ENCODE measurements at places on chromosomes 5 and 9.

DNA sequence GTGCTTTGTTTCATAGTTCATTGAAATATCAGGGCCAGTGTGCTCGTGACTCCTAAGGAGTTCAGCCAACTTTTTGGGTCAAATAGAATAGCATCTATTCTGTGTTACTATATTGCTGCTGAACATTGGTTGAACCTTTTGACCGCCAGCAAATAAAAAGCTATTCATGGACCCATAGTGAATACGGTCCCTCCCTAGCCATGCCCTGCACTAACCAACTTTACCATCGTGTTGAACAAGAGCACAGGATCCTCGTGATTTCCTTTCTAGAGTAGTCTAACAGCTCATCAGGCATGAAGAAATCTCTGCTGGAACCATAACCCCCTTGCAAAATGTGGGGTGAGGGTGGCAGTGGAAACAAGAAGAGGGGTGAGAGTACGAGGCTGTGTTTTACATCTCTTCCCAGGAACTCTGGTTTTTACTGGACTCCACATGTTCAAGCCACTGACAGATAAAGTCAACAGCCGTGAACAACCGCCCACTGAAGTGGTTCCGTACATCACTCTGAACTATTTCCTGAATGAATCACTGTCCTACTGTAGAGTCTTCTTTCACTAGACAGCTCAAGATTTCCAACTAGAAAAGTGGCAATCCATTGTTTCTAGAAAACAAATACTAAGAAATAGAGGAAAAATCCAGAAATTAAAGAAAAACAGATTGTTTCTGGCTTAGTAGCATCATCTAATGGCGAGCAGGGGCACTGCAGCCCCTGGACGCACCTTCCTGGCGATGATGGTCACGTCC, 70.1 kb upstream of the SPATA31E1 start:
- no peak for DNase-seq

DNA sequence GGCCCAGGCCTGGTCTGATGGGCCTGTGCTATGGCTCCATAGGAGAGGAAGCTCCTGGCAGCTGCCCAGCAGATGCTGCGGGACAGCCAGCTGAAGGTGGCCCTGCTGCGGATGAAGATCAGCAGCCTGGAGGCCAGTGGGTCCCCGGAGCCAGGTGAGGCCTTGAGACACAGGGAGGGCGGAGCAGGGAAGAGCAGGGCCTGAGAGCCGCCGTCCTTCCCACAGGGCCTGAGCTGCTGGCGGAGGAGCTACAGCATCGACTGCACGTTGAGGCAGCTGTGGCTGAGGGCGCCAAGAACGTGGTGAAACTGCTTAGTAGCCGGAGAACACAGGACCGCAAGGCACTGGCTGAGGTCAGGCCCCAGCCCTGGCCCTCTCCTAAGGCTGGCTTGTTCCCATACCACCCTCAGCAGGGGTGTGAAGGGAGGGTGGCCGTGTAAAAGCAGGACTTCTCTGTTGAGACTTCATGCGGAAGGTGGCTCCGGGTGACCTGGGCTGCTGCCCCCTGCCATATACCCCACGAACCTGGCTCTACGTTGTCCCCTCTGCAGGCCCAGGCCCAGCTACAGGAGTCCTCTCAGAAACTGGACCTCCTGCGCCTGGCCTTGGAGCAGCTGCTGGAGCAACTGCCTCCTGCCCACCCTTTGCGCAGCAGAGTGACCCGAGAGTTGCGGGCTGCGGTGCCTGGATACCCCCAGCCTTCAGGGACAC, 4.5 kb downstream of the PKN3 start:
- DNase-seq = no peak

- no peak for DNase-seq
Observed at GRCh38 chr9:83130541-83130940, 67.6 kb upstream of the RASEF start.

DNA sequence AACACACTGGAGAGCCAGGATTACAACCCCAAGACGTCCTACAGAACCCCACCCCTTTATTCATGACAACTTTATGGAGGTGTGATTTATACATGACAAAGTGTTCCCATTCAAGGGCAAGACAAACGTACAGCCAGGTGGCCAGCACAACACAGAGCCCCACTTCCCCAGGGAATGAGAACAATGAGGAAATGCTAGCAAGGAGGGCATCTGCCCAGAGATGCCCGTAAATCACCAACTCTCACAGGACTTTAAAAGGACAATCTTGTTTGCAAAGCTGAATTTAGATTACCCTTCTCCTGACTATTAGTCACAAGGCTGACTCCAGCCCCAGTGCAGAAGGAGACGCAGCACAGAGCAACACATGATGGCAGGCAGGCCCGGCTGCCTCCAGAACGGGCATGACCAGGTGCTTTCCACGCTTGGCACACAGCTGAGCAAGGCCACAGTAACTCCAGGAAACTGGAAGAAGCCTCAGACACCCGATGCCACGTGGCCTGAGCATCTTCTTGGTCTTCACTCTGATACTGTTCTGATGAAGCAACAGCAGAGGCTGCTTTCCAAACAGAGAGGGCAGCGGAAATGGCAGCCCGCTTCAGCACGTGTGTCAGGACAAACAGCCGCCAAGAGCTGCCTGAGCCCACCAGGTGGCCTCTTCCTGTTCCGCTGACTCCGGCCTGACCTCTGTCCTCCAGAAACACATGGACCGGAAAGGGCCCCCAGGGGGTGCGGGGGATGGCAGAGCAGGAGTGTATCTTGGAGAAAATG, 51.4 kb downstream of the ROR2 start:
- no peak for DNase-seq

DNA sequence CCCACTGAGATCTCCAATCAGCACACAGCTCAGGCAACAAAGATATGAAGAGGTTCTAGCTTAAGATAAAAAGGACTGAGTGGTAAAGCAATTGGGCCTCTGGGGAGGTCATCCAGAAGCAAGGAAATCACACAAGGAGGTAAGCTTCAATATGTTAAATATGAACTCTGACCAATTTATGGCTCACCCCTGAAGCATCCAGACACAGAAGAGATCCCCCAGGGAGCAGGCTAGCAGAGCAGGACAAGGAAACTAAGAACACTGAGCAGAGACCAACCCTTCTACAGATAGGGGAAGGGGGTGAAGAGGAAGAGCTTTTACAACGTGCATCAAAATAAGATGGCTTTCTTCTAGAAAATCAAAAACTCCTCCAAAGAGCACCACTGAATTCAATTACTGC, 616.2 kb downstream of the DNAH5 start:
- DNase-seq = no peak

DNA sequence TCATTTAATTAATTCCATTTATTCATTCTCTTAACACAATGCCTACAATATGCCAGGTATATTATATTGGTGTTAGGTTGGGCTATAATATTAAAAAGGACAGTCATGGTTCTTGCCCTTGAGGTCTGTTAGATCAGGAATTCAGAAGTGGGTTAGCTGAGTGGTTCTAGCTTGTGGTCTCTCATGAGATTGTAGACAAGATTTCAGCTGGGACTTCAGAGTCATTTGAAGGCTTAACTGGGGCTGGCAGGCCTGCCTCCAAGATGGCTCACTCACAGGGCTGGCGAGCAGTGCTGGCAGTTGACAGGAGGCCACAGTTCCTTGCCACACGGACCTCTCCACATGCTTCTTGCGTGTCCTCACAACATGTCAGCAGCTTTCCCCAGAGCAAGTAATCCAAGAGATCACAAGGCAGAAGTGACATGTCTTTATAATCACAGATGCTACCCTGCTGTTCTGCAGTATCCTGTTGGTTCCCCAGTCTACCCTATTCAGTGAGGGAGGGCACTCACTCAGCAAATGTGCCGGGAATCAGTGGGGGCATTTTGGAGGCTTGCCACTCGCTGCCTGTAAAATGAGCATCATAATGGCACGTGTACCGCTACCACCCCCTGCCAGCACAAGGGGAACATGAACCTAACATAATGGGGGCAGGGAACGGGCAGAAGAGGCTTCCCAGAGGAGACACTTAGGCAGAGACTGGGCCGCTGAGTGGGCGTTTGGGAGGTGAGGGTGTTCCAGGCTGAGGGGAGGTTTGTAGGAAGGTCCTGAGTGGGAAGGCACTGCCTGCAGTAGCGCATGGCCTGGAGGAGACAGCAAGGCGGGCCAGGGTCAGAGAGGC, 70.0 kb downstream of the EXOSC2 start:
- no peak for DNase-seq

- DNase-seq = no peak
Observed at GRCh38 chr5:56269216-56269927, 36.2 kb upstream of the ANKRD55 start.

DNA sequence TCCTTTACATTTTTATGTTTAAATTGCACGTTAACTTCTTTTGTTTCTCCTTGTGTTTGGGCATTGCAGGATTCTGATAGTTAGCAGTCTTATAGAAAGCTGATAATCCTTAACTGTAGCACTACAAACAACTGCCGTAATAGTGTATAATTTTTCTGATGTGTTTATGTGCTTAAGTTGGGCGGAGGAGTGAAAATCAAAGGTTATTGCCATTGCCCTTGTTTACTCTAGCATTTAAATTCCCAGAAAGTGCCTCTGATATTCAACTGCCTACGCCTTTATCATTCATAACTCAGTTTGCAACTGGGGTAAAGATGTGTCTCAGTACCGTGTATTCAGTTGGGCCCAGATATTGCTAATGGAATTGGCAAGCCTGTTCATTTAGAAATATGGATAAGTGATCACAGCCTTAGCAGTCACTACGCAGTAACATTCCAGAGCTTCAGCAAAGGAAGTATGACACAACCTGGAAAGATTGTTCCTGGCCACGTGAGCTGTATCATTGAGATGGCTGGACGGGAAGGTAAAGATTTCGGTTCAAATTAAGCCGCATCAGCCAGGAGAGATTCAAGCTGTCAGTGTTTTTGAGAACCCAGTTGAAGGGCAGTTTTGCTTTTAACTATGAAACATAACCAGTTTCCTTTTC, 28.1 kb upstream of the LRRTM2 start:
- peak; percentile 66 for DNase-seq

- no peak for DNase-seq
Observed at GRCh38 chr9:75482566-75482965, 394.3 kb downstream of the OSTF1 start.

GRCh38 chr9:6188906-6189305, 26.7 kb upstream of the IL33 start:
- no peak for DNase-seq

DNA sequence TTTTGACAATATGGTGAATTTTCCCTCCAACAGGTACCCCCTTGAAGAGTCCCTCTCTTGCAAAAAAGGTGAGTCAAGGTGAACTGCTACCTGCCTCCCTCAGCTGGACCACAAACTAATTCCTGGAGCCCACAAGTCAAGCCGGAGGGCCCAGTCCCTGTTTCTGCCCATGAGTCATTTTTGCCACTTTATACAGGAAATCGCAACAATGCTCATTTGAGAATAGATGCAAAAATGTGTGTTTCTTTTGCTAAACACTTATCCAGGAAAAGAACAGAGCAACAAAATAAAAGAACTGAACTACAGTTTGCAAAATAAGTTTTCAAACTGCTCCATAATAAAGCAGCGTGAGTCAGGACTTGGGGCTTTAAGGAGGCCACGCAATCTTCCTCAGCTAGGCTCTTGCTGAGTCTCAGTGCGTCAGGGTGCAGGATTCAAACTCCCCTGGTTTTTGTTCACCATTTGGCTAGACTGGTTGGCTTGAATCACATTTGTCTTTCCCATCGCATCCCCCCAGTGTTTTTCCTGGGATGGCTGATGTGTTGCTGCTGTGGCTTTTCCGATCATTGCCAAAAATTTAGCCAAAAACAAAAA, 102.7 kb downstream of the GOLPH3 start:
- peak; percentile 43 for DNase-seq

DNA sequence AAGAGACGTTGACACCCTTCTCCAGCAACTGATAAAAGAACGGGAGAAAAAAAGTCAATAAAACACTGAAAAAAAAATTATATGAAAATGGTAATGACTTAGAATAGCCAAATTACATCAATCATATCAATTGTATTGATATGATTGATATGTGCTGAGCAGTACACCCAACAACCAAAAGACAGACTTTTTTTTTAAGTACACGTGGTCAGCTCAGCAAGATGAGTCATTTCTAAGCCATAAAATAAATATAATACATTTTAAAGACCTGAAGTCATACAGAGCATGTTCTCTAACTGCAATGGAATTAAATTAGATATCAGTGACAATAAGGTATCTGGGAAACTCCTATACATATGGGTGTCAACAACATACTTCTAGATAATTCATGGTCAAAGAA, 30.9 kb upstream of the OLFM1 start:
- no peak for DNase-seq

- no peak for DNase-seq
Observed at GRCh38 chr5:142667831-142668230, 18.1 kb downstream of the FGF1 start.

DNA sequence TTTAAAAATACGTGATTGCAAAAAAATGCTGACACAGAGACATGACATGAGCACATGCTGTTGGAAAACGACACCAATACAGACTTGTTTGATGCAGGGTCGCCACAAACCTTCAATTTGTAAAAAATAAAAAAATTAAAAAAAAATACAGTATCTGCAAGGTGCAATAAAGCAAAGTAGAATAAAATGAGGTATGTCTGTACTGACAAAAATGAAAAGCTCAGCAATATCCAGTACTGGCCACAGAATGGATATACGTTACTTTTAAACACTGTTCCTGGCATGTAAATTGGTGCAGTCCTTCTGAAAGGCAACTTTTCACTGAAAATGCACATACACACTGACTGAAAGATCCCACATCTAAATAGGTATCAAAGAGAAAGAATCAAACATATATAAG, 27.1 kb upstream of the C9orf40 start:
- DNase-seq = no peak

DNA sequence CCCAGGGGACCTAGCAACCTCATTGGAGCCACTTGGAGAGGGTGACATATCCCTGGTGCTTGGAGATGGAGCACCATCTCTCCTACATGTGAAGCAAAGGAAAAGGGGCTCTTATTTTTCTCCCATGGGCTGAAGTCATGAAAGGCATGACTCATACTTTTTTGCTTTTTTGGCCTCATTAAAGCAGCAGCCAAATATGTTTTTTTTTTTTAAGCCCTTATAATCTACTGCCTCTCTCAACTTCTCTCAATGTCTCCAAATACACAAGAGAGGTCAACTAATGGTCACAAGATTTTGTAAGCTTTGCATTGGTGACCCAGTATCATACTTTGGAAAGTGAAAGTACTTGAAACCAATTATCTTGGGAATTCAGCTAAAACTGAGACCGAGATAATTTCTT, 1.6 kb upstream of the CFAP90 start:
- no peak for DNase-seq

GRCh38 chr5:36422952-36423351, 121.2 kb upstream of the RANBP3L start:
- no peak for DNase-seq

DNA sequence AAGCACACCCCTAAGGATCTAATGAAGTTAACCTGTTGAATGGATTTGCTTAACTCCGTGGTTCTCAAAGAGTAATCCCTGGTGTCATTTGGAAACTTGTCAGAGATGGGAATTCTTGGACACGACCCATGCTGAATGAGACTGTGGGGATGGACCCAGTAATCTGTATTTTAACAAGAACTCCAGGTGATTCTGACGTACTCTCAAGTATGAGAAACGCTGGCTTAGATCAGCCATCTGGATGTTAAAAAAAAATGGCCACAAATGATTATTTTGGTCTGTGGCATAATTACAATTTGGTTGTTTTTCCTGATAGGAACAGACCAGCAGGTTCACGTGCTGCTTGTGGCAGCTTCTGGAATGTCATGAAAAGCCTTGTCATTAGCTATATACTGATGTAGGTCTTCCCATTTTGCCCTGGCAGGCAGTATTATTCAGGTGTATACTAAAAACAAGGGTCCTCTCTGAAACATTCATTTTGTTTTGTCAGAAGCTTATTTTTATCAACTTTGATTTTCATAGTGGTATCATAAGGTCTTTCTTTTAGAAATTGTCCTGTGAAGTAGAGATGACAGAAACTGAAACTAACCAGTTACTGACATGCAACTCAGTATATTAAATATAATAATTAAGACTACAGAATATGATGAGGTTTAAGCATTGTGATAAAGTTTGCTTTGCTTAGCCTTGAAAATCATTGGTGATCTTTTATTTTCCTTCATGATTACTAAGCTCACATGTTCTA, 15.4 kb downstream of the CPEB4 start:
- no peak for DNase-seq

Data from pulmonary artery endothelial cell (primary cell).